ENCODE measurements at places on chromosomes 4 and X.

DNA sequence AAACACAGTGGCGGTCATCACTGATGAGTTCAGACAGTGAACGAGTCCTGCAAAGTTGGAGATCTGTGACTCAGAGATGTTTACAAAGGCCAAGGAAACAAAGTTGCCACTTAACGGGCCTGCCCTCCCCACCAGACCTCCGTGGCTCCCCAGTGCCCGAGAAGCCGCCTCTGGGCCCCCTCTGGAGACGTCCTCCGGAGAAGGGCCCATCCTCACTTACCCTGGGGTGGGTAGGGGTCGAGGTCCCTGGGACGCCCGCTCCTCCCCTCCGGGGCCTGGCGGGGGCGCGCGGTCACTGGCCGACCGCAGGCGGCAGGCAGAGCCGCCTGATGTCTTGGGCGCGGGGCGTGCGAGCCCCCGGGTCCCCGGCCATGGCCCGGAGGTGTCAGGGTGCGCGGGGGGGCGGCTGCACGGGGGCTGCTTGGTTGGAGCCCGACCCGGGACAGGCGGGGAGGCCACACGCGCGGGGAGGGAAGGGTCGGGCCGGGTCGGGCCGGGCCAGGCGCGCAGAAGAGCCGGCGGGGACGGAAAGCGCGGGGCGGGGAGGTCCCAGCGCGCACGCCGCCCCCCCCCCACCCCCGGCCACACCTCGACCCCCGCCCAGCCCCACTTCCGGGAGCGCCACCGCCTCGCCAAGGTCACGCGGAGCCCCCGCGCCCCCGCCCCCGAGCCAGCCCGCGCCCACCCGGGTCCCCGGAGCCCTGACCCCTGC is 529 bp downstream of the DHRSX start:
- peak; percentile 11 for DNase-seq

DNA sequence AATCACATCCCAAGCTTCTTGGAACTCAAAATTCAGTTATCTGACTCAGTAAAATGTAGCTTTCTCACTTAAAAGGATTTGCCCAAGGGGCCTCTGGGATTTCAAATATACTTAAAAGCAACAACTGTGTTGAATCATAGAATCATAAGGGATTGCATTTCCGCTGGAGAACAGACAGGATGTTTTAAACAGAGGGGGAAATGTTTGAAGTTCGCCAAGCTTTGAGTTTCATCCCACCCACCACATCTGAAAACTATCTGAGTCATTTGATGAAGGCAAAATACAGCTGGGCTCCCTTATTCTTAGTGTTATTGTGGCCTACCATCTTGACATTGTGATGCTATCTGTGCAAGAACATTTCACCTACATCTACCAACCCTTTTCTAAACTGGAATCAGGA is 73.5 kb downstream of the PPP1R2C start:
- DNase-seq: no peak

- DNase-seq: no peak
These were observed 53.1 kb upstream of the LSM6 start for GRCh38 chr4:146122398-146122797.

- DNase-seq: no peak
These were observed 70.8 kb upstream of the IL15 start for GRCh38 chr4:141565379-141566089.

GRCh38 chr4:105598787-105599186 is 46.4 kb downstream of the ARHGEF38 start:
- DNase-seq: no peak

GRCh38 chrX:39331082-39331704 is 529.9 kb downstream of the MID1IP1 start:
- no peak for DNase-seq

- DNase-seq: no peak
These were observed 10.5 kb downstream of the ARL13A start for GRCh38 chrX:100979881-100980607.

DNA sequence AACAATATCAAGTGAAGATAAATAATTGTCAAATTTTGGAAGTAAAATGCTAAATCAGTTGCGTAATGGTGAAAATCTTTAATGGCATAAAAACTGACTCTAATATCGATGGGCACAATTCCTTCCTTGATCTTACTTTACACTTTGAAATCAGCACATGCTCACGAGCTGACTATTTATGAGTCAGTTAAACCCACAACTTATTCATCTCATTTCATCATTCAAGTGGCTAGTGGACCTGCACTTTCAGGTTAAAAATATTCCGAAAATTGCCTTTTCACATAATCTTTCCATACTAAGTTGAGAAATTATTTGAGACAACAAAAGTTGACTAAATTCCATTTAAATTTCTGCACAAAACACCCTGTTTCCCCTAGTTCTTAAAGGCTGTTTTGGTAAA is 582.1 kb upstream of the TENM3 start:
- DNase-seq: no peak

DNA sequence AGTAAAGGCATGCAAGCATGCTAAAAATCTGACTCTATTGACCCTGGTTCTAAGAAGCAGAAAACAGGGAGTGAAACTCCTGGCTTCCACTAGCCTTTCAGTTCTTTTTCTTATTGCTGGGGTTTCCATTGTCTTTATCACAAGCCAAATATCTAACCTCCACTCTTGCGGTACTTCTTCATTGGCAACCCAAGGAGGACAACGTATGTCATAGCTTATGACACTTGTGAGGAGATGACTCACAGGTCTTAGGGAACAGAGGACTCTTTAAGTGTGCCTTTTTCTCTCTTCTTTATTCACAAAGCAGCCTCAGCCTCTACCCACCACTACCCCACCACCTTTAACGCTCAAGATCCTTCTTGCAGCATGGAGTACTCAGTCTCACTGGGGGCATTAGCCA is 124.2 kb downstream of the GUCY2F start:
- DNase-seq: no peak

DNA sequence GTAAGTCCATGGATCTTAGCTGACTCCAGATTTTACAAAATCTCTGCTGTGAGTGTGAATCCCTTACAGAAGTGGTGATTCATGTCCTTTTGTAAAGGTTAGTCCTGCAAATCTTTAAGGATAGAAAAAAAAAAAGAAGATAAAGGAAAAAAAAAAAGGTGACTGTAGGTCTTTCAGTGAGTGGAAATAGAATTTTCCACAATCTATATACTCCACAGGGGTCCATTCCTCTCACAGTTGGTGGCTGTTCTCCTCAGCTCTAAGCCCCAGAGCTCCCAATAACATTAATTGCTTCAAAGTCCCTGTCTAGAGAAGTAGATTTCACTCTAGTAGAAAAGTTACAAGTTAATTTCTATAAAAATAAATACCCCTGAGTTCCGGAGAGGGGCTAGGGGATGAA is 189.1 kb downstream of the NDST4 start:
- no peak for DNase-seq

DNA sequence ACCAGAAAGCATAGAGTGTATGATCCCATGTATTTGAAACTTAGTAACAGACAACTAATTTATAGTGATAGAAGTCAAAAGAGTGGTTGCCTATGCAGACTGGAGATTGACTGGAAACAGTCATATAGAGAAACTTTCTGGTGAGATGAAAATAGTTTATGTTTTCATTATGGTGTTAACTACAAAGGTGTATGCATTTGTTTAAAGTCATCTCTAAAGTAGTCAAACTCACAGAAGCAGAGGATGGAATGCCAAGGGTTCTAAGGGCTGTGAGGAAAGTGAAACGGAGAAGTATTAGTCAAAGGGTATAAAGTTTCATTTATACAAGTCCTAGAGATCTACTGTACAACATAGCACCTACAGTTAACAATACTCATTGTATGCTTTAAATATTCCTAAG is 45.8 kb downstream of the ENOX2 start:
- no peak for DNase-seq

GRCh38 chr4:182240161-182241130 is 2.8 kb upstream of the TENM3 start:
- no peak for DNase-seq

- no peak for DNase-seq
These were observed 7.8 kb upstream of the BOD1L1 start for GRCh38 chr4:13635286-13635799.

DNA sequence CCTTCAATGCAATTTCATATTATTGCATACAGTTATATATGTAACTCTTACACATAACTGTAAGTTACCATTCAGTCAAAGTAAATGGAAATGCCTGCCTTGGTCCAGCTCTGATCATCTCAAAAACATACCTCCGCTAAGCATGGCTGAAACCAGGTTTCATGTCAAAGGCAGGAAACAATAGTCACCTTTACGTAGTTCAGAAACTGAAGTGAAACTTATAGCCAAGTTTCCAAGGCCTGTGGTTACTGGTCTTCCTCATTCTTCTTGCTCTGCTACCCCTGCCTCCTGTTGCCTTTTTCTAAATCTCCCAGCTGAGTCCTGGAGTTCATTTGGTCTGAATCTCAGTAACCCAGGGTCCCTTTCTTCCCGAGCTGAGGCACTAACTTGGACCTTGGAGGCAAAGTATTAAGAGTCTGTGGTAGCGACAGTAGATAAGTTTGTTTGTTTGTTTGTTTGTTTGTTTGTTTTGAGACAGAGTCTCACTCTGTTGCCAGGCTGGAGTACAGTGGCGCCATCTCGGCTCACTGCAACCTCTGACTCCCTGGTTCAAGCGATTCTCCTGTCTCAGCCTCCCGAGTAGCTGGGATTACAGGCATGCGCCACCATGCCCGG is 30.8 kb downstream of the DAPP1 start:
- DNase-seq: no peak

GRCh38 chr4:78799551-78800495 is 23.7 kb downstream of the BMP2K start:
- no peak for DNase-seq

GRCh38 chrX:21004835-21005234 is 369.4 kb upstream of the CNKSR2 start:
- DNase-seq: no peak

GRCh38 chr4:94880956-94881355 is 123.2 kb downstream of the BMPR1B start:
- DNase-seq: no peak

DNA sequence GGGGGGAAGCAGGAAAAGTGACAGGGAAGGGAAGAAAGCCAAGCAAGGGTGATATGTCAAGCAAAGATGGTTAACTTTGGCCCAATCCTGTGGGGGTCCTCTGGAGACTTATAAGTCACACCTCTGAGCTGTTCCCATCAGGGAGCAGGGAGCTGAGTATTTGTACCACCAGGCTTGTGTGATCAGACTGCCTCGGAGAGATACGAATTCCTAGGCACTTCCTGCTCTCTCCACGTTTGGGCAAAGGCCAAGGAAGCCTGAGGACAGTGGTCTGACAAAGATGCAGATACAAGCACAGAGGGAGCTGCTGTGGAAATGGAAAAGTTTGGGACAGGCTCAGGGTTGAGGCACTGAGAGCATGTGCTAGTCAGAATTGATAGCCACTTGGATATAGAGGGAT is 10.4 kb upstream of the PPP3CA start:
- DNase-seq: no peak

- no peak for DNase-seq
These were observed 178.2 kb downstream of the GBA3 start for GRCh38 chr4:22870847-22871449.

- no peak for DNase-seq
These were observed 45.4 kb downstream of the STOX2 start for GRCh38 chr4:183950536-183950935.

DNA sequence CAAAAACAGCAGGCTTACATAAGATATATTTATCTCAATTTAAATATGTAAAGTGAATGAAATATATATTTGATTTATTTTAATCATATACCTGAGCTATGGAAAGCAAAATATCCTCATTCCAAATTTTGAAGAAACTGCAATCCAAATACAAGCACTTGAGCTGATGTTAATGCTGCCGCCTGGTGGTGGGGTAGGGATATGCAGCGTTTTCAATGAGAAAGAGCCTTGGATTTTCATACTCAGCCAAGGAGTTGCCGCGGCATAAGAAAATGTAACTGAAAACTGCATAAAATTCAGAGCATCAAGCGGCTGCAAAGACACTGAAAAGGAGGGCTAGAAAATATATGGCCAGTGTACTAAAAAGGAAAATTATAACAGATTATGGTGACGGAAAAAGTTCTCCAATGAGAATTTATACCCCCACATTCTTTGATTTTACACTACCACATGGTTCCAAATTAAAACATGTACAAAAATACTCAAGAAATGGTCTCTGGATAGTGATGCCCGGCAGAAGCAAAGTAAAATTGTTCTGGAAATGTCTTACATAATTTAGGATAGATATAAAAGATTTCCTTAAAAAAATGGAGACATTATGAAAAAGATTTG is 660.3 kb upstream of the PITX2 start:
- DNase-seq: no peak

DNA sequence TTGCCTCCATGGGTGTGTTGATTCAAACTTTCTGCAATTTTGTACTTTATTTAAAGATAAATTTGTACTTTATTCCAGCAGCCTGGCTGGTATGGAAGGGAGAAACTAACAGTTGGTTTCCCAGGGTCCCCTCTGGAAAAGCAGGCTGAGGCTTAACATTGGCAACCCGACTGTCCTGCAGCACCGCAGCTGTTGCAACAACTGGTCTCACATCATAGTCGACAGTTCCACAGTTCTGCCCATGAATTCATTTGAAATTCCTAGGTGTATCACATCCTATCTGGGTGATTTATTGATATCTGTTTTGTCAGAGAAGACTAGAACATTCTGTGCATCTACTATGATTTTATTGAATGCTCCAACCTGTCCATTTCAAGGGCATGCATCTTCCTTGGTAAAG is 98.8 kb upstream of the GATB start:
- no peak for DNase-seq

DNA sequence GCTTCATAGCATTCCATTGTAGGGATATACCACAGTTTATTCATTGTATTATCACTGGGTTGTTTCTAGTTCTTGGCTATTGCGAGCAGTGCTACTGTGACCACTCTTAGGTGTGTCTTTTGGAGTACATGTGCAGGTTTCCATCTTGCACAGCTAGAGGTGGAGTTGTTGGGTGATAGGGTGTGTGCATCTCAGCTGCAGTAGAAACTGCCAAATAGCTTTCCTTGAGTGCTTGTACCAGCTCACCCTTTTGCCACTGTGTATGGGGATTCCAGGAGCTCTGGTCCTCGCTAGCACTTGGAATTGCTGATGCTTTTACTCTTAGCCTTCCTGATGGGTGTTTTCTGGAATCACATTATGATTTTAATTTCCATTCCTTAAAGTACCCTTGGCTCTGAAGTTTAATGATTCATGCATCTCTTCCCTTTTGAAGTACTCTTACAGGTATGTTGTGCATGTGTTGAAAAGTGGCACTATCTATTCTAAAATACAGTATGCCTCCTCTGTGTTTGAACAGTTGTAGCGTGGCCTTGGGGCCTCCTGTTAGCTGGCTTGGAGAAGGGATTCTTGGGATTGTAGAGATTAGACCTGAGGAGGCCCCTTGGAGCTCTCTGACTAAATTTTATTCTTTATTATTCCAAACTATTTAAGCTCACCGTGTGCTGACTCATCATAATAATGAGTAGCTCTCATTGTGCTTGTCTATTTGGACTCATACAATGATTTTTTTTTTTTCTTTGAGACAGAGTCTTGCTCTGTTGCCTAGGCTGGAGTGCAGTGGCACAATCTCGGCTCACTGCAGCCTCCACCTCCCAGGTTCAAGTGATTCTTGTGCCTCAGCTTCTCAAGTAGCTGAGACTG is 38.4 kb downstream of the HTT start:
- DNase-seq: no peak

GRCh38 chrX:129039176-129039575 is 484.1 kb downstream of the SMARCA1 start:
- DNase-seq: no peak

GRCh38 chrX:153494061-153494460 is 719 bp upstream of the BGN start:
- DNase-seq: no peak

Data from activated CD8-positive, alpha-beta memory T cell treated with anti-CD3 and anti-CD28 coated beads for 1 hour (primary cell).